ENCODE measurements at places on chromosomes 4 and X.

GRCh38 chr4:98928131-98928504 is 815 bp downstream of the EIF4E start:
- peak; percentile 82 for DNase-seq

GRCh38 chr4:95102162-95102790 is 344.5 kb downstream of the BMPR1B start:
- DNase-seq: no peak

- DNase-seq: peak; percentile 57
Observed at GRCh38 chr4:47837094-47837907, 566 bp downstream of the CORIN start.

GRCh38 chr4:169900241-169900845 is 125.9 kb downstream of the MFAP3L start:
- DNase-seq: no peak

DNA sequence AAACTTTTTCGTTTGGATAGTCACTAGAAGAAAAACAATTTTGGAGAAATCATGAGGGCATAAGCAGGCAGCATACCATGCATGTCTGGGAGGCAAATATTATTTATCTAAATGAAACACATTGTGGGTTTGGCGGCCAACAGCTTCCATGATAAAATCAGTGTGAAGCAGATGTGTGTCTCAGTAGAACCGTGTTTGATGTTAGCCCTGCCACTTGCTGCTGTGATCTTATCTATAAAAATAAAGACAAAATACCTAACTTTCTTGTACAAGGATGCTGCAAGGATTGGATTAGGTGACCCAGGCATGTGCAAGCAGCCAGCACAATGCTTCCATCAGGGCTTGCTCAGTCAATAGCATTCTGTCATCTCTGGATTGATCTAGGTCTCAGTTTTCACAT is 341.4 kb downstream of the PACRGL start:
- DNase-seq: no peak

DNA sequence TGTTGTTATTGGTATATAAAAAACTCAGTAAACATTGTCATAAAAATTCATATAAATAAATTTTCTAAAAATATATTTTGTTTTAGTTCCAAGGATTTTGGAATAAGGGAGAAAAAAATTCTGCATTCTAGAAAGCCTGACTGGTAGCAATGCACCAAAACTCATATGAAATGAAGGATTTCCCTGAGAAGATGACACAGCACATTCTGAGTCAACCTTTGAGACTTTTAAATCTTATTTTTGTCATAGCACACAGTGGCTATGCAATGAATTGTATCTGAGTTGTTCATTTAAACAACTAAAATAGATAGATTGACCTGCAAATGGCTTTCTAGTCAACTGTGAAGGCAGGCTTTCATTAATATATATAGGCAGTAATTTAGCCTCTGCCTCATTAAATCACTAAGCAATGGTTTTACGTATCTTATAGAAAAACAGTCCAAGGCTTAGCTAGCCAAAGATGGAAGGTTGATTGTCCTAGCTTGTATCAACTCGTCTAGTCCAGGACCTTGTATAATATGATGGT is 239.1 kb upstream of the NEIL3 start:
- no peak for DNase-seq

DNA sequence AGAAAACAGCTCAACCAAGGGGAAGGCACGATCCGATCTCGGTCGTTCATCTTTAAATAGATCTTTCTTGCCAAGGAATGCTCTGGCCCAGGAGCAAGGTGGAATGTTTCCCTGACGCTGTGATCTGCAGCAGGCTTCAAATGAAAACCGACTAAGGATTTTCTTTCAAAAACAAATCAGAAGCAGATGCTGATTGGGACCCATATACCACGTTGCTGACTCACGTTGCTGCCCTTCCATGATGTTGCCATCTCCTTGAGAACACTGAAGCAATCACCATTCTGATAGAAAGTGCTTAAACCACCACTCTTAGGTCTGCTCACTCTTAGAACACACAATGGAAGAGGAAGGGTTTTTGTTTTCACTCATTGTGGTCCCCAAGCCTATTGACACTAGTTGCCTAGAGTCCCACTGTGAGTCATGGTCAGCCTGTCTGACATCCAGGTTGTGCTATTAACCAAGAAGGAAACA is 26.1 kb downstream of the LAMTOR3 start:
- DNase-seq: peak; percentile 43

DNA sequence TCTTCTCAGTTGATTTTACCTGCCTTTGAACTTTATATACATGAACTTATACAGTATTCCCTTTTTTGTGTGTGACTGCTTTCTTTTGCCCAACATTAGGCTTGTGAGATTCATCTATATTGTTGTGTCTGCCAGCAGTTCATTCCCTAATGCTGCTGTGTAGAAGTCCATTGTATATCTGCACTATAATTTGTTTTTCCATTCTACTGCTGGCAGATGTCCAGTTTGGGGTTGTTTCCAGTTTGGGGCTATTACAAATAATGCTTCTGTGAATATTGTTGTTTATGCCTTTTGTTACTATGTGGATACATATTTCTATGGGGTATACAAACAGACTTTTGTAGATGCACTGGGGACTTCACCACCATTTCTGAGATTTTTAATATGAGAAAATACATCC is 268.4 kb downstream of the DCTD start:
- no peak for DNase-seq

- peak; percentile 40 for DNase-seq
Observed at GRCh38 chr4:6172093-6172926, 28.0 kb downstream of the JAKMIP1 start.

GRCh38 chr4:5824635-5825034 is 68.3 kb downstream of the CRMP1 start:
- no peak for DNase-seq

- DNase-seq: no peak
Observed at GRCh38 chr4:145525291-145525740, 43.7 kb downstream of the SMAD1 start.

- DNase-seq: peak; percentile 50
Observed at GRCh38 chr4:129362691-129363274, 266.8 kb downstream of the C4orf33 start.

- no peak for DNase-seq
Observed at GRCh38 chr4:168273838-168274237, 44.7 kb downstream of the DDX60 start.

DNA sequence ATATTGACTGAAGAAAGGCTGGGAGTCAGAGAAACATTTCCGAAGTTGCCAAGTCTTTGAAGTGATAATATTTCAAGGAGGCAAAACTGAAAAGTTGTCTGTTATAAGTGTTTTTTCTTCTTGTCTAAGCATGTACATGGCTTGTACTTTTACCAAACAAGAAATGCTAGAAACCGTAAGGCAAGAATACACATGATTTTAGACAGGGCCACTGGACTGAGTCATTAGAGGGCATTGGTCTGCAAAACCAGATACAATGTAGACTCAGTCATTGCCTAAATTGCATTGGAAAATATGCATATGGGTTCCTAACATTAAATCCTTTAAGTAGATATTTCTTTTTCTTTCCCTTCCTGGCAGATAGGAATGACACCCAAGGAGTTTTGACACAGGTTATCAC is 284.9 kb upstream of the PUDP start:
- no peak for DNase-seq

DNA sequence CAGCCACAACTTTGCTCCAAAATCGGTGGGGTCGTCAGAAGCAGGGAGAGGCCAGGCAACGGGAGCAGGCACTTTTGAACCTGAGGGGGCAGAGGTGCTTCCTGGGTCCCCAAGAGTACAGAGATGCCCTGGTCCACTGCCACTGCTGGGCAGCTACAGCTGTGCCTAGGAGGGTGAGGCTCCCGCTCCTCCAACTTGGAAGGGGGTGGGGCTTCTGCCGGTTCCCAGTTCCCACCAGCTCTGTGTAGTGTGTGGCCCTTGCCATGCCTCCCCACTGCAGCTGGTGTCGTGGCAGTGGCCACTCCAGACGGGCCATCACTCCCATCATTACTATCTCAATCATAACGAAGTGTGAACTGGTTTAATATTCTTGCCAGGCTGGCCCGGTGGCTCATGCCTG is 1496.3 kb downstream of the PCDH7 start:
- DNase-seq: no peak

DNA sequence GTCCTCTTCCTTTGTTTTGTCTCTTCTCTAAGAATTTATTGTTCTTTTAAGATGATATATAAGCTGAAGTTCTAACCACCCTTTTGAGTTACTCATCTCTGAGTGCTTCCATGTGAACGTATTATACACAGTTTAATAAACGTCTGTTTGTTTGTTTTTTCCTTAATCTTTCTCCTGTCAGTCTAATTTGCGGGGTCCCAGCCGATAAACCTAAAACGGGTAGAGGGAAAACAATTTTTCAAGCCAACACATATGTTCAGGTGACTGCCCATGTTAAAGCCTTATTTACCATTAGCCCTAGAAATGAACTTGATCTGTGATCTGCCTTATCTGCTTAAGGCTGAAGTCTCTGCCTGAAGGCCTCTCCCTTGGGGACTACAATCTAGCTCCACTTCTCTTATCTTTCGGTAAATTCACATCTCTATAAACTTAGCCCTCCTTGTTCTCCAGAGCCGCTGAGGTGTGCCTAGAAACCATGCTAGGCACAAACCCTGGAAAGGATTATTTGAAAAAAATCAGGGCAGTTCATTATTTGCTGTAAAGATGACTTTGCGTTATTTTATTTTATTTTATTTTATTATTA is 158.8 kb downstream of the CAMK2D start:
- DNase-seq: no peak

- no peak for DNase-seq
Observed at GRCh38 chr4:142752202-142752786, 93.8 kb downstream of the INPP4B start.

DNA sequence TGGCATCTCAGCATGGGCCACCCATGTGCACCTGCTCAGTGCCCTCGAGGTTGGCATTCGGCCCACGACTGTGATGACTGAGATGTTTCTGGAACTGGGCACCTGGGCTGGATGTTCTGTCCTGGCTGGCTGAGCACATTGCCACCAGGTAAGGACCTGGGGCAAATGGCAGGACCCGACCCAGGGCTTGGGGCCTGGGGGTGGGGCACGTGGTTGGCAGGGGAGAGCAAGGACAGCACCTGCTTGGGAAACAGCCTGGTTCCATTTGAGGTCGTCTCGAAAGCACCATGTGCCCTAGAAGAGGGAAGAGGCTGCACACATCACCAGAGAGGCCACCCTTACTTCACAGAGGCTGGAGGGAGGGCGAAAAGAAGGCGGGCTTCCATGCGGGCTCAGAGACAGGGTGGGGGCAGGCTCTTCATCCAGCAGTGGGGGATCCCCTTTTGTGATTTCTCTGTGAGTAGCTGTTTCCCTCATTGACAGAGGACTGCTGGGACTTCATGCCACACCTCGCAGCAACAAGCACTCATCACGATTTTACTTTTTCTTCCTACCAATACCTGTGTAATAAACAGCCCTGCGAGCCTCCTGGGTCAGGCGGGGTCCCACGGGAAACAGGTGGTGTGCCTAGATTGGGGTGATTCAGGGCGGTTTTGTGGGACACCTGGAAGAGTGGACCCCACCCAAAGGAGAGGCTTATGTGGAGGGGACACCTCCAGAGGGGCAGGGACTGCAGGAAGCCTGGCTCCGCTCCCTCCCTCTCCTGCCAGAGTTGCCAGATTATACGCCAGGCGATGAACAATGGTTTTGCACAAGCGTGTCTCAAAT is 12.0 kb downstream of the TMEM187 start:
- peak; percentile 59 for DNase-seq

GRCh38 chr4:81781799-81782198 is 310.1 kb upstream of the RASGEF1B start:
- DNase-seq: no peak

- no peak for DNase-seq
Observed at GRCh38 chr4:83846193-83846830, 310.4 kb downstream of the GPAT3 start.

DNA sequence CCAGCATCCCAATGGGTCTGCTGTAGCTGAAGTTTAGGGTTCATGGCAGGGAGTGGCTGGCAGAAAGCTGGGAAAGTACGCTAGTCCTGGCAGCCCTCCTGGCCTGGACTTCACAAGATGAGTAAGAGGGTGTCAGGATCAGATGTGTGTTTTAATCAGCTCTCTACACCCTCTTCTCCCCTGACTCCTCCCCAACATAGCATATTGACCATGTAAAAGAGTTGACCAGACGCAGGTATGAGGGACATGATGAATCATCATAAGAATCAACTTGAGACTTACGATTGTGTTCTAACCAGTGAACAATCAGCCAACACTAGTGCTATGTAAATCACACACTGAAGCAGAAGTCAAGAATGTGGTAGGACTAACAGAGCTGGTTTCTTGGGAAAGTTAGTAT is 5.3 kb downstream of the SOWAHB start:
- no peak for DNase-seq

DNA sequence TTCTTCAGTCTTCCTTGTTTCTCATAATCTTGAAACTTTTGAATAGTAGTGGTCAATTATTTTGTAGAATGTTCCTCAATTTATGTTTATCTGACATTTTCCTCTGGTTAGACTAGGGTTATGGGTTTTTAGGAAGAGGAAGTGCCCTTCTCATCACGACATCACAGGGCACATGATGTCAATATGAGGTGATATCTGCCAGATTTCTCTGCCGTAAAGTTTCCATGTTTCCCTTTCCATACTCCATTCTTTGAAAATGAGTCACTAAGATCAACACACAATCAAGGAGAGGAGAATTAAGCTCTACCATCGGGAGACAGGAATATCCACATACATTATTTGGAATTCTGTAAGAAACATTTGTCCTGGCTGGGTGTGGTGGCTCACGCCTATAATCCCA is 28.4 kb downstream of the RP2 start:
- no peak for DNase-seq
